ENCODE measurements at places on chromosomes 1 and 21.

DNA sequence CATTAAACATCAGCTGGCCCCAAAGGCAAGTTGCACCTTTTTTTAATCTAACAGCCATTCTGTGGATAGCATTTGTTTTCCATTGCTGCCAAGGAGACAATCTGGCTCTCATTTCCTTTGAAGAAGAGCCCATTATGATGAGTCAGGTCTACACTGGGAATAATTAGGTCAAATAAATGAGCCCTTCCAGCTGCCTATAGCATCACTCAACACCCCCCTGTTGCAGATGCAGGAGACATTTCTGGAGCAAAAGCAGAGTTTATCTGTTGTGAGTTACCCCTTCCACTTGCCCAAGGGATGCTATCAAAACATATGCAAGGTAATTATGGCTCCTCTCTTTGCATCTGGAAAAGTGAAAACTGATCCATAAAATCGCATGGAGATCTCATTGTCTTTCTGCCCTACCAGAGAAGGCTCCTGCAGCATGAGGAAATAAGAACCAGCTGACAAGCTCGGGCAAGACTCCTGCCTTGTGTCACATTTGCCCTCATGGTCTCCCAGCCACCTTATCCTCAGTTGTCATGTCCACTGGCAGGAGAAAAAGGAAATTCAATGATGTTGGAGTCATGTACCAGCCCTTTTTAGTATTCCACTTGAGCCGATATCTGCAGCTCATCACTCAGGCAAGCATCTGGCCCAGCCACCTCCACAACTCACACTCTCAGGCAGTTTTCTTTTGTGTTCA is 135.9 kb downstream of the SLC30A10 start:
- DNase-seq: no peak

GRCh38 chr1:198970916-198971315 is 332.1 kb downstream of the PTPRC start:
- peak; percentile 35 for DNase-seq

DNA sequence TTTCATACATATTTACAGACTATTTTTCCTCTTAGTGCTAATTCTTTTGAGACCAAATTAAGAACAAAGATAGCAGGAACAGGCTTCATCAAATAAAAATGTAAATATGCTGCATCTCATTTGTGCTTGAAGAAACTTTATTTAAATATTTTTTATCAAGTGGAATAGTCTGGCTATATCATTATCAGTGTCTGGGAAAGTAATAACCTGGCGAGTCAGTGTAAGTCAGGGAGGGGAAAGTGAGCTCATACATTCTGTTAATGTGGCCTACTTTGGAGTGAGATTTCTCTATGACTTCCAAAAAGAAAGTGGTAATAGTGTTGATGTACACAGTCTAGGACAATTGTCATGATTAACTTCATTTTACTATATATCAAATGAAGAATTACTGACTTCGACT is 1045.1 kb downstream of the ADGRL2 start:
- no peak for DNase-seq

DNA sequence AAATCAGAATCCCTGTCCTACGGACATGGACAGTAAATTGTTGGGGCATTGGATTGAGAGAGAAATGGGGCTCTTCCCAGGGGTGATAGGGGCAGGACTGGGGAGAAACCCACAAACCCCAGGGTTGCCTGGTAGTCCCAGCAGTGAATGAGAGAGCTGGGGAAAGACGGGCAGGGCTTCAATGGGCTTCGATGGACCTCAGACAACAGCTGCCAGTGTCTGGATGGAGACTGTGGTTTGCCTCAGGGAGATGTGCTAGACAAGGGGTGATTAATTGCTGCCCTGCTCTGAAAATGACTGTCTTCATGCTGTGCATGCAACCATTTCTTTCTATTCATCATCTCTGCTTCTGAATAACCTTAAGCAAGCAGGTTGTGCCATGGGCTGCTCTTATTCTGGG is 7.4 kb downstream of the GPR25 start:
- no peak for DNase-seq

- peak; percentile 11 for DNase-seq
Observed at GRCh38 chr1:50471967-50472366, 48.7 kb upstream of the DMRTA2 start.

DNA sequence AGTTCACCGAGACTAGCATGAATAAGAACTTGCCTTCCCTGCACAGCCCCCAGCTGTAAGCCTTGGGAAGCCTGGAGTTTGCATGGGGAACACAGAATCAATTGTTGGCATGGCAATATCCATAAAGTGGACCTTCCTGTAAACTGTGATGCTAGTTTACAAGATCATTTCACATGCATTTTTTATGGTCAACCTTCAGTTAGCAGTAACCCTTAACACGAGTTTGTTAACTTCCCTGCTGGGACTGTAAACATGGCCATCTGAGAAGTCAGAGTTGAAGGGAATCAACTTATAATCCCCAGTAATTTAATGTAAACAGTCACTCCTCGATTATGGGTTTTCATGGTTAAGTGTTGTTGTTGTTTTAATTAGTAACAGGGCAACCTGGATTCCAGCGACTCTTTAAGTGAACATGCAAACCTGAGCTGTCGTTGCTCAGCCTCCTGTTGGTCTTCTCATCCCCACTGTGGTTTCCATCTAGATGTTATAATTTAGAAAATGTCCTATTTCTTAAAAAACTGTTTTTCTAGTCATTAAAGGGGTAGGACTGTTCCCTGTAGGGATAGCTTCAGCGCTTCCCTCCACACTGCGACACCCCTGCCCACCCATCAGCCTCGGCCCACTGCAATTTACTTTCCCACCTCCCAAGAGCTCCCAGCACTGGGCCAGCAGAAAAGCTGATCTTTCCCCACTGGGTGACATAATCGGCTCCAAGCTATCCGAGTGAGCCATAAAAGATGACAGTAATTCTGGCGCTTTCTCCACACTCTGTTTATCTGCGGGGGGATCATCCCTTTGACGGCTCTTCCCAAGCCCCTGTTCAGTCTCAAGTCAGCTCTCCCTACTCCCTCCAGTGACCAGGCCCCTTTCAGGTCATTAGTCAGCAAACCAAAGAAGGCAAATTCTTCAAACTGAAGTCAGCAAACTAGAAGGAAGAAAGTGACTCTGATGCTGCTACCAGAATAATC is 107.6 kb upstream of the IPO9 start:
- DNase-seq: no peak

- DNase-seq: no peak
Observed at GRCh38 chr1:24252185-24252780, 65.2 kb upstream of the IFNLR1 start.

DNA sequence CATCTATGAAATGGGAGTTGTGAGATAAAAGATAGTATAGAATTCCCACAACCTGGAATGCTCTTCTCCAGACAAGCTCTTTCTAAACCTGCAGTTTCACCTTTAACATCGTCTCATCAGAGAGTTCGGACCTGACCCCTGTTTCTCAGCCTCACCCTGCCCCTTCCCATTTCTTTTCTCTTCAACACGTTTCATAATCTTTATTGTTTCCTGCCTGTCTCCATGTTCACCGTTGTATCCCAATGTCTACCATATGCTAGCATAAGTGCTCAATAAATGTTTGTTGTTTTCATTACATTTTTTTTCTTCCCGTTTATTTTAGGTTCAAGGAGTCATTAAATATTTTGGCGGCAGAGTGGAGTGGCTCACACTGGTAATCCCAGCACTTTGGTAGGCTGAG is 32.4 kb downstream of the SESN2 start:
- DNase-seq: no peak

DNA sequence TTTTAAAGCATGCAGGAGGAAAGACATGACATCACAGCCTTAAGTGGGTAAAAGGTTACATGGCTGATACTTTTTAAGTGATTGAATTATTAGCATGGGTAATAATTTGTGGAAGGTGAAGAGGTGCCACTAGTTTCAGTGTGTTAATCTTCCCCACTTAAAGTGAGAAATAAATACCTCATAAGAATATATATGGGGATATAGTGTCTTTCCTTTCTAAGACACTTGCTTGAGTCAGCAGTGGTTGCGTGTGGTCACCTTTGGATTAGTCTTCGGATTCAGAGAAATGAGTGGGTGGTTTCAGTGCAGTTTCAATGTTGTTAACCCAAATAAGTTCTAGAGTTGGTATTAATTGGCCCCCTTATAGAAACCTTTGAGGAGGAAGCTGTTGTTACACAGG is 94.1 kb downstream of the ADGRL2 start:
- DNase-seq: no peak

GRCh38 chr1:194174528-194174927 is 988.1 kb upstream of the B3GALT2 start:
- DNase-seq: no peak

DNA sequence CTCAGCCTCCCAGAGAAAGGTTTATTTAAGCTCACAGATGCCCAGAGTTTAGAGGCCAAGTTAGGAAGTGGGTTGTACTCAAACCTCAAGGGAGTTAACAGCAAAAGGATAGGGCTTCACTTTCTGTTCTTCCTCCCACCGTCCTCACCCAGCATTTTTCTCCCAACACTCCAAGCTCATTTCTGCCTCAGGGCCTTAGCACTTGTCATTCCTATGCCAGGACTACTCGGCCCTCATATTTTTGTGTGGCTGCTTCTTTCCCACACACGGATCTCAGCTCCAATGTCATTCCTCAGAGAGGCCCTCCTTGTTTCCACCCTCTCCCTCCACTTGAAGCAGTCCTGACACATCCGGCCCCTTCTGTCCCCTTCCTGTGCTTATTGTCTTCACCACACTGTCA is 12.9 kb downstream of the FAM43B start:
- DNase-seq: no peak

DNA sequence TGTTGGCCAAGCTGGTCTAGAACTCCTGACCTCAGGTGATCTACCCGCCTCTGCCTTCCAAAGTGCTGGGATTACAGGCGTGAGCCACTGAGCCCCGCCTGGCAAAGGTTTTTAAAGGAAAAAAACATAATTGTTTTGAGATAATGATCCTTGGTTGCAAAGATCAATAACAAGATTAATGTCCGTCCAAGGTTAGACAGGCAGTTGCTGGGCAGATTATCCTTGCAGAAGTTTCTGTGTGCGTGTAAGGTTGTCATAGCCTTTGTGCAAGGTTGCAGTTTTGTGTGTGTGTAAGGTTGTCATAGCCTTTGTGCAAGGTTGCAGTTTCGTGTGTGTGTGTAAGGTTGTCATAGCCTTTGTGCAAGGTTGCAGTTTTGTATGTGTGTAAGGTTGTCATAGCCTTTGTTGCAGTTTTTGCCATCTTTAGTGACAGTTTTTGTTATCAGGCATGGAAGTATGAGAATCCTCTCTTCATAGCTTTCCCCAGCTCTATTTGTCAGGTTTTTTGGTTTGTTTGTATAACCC is 3.6 kb downstream of the YBEY start:
- DNase-seq: no peak

DNA sequence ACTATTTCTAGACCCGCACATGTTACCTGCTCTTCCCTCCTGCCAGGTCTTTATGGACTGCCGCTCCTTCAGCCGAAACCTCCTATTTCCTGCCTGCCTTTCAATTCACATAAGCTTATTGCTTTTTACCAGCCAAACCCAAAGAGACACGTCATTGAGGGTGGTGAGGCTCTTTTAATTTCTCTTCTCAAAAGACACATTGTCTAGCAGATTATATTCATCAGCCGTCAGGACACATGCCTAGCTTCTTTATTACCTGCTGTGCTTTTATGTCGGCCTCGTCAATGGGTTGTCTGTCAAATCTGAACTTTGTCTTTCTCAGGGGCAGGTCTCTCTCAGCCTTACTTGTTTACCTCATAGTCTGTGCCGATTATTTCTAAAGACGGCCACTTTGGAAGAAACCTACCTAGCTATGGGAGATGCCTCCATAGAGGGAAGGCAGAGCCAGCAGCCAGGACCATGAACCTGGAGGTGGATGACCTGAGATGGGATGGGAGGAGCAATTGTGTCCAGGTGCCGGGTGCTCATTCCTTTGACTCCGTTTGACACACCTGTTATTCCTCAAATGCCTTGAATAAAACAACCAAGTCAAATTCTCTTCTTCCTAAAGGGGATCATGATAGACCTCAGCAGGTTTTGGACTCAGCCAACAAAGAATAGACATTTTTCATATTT is 42.0 kb downstream of the ZBTB18 start:
- no peak for DNase-seq

DNA sequence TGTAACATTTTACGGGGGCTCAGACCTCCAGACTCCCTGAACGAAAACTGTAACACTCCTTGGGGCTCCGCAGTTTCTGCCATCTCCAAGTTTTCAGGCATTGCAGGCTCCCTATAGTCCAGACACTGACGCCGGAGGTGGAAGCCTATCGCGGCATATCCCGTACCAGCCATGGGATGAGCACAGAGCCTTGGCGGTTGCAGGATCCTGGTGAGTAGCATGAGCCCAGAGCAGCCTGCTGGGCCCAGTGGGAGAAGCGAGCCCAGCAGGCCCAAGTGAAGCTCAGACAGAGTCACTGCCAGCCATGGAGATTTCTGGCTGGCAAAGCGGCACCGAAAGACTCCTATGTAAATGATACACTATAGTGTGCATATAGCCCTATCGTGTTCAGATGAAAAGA is 446.8 kb downstream of the COL11A1 start:
- DNase-seq: no peak

DNA sequence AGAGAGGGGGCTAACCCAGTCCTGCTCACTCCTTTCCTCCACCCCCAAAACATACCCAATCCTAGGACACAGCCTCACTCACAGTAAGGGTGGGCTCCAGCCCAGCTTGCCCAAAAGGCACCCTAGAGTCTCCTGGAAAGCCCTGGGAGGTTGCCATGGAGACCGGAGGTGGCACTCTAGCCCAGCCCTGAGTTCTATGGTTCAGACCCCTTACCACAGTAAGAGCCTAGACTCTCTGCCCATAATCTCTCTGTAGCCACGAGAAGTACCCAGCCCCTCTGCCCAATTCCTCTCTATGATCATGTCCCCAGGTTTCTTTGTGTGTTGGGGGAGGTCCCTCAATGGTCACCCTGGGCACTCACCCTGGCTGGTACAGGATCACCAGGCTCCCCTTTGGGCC is 14.4 kb downstream of the COL16A1 start:
- DNase-seq: no peak

DNA sequence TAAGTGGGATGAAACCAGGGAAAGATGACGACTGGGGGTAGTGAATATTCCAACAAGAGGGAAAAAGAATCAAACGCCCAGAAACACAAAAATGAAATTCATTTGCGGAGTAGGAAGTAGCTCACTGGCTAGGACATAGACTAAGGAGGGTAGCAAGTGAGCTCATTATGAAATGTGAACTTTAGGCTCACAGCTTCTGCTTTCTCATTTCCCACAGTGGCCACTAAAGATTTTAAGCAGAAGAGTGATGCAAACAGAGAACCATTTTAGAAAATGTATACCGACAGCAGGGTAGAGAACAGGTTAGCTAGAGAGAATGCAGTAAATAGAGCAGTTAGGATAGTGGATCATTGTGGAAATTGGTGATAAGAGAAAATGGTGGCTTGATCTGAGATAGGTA is 3.5 kb downstream of the CD48 start:
- DNase-seq: peak; percentile 63

DNA sequence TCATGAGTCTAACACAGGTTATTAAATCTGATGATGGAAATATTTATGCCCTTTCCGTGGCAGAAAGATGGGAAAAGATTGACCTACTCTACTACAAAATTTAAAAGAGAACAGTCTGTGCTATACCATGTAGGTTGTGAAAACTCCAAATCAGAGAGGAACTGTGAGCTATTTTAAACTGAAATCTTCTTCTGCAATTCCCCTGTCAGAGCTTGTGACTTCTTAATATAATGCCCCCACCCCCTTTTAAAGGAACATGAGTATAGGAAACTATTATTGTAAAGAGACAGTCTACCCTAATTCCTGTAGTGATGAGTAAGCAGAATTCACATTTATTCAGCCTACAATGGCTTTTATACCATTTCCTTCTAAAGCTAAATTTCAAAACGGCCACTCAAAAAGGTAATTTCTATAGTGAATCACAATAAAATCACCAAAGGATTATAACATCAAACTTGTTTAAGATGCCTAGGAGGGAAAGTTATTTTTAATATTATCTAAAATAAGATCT is 11.7 kb downstream of the DSCAM start:
- no peak for DNase-seq

Measured in hematopoietic multipotent progenitor cell treated with erythropoietin and hydrocortisone succinate and interleukin-3 and kit ligand, for 6 days (in vitro differentiated cells).